ENCODE measurements at places on chromosomes 16 and 17.
A peak's percentile ranks its signal among the peaks of the same experiment; 100 is the strongest.

DNA sequence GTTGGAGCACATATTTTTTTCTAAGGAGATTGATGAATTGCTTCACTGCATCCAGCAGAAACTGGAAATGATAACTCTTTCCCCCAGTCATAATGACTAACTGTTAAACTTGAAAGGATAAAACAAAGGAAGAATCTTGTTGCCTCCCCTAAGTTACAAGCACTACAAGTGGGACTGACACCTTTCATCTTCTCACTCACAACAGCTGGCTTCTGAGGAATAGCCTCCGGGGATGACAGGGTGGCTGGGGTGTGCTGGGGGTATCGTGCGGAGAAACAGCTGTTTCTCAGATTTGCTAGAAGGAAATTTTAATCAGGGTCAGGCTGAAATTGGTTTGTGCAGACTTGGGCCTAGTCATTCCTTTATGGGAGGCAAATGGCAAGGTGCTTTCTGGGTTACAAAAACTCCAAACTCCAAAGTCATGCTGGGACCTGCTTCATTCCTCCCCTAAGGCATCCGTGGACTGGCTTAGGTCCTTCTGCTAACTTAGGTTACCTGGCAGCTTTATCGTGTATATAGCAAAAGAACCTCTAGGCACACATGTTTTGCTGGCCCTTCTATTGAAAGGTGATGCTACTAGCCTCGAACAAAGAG lies 557.2 kb downstream of the TOX3 start:
- DNase-seq, result no peak

DNA sequence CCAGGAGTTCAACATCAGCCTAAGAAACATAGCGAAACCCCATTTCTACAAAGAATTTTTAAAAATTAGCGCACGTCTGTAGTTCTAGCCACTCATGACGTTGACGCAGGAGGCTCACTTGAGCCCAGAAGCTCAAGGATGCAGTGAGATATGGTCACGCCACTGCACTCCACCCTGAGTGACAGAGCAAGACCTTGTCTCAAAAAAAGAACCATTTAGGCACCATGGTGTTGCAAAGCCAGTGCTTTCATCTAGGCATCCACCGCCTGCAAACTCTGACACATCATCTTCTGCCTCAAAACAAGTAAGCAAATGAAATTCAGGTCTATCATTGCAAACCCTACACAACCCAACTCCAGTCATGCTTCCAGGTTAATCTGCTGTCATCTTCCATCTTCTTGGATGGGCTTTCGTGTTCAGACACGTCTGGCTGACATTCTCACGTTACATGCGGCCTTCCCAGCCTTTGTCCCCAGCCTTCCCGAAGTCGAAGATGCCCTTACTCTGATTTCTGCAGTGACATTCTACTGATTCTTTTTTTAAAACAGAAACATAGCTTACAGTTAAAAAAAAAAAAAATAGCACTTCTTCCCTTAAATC lies 8.9 kb downstream of the ANKRD11 start:
- DNase-seq, result no peak

- no peak for DNase-seq
Measured at GRCh38 chr16:4101421-4102219, 14.6 kb downstream of the ADCY9 start.

DNA sequence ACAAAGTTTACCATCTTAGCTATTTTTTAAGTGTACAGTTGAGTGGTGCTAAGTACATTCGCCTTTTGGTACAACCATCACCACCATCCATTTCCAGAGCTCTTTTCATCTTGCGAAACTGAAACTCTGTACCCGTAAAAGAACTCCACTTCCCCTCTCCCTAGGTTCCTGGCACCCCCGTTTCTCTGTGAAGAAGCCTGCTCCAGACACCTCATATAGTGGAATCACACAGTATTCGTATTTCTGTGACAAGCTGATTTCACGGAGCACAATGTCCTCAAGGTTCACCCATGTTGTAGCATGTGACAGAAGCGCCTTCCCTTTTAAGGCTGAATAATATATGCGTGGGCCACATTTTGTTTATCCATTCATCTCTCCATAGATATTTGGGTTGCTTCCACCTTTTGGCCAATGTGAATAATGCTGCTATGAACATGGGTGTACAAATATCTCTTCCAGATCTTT lies 54.2 kb upstream of the MAP3K14 start:
- no peak for DNase-seq

- no peak for DNase-seq
Measured at GRCh38 chr17:7262192-7262934, at the start of gene CLDN7. Gene CLDN7, minus strand, starts transcription at chr17:7262478. Its CDS starts 435 bp downstream, at chr17:7262043.

DNA sequence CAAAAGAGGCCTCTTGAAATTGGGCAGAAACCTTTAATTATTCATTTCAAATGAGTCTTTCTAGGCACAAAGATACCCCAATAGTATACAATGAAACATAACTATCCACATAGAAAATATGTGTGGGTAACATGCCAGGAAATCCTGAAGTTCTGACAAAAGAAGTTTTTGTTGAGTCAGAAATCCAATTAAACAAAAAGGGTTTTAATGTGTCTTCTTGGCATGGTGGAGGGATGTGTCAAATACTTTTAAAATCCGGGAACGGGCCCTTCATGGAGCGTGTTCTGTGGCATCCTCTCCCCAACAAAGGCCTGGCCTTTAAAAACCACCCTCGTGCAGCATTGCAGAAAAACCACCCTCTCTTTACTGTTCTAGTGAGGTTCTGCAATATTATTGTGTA lies 14.2 kb downstream of the CDRT4 start:
- no peak for DNase-seq

DNA sequence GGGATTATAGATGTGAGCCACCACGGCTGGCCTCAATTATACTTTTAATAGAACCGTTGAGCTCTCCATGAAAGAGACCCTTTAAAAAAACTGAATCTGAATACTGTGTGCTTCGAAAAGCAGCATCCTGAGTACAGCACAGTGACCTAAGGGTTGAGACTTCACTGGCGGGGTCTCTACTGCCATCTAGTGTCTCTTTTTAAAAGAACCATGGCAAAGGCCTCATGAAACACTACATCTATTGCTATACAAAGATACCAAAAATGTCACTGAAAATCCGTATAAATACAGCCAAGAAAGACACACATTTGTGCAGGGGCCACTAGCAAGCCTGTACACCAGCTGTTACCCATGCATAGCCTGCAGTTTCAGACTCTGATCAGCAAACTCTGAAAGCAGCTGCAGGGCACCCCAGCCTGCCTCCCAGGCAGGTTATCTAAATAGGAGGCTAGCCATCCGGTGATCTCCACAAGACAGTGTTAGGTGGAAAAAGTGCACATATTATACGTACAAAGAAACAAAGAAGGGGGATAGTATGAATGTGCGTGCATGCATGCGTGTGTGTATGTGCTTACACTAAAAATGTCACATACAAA lies 35.3 kb downstream of the NPLOC4 start:
- DNase-seq, result peak; percentile 11

DNA sequence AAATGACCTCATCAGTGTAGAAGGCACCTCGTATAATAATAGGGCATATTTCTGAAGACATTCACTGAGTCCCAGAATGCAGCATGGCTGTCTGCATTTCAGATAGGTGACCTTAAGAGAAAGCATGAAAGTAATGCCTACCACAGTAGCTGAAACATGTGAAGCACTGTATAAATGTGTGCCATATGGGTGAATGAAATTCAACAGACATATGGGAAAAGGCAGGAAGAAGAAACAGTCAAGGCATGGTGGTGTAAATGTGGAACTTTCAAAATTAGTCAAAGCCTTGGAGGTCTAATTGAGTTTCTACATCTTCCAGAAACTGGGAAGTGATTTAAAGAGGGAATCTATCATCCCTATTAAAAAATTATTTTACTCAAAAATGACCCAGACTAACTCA lies 698.2 kb upstream of the GOT2 start:
- no peak for DNase-seq

DNA sequence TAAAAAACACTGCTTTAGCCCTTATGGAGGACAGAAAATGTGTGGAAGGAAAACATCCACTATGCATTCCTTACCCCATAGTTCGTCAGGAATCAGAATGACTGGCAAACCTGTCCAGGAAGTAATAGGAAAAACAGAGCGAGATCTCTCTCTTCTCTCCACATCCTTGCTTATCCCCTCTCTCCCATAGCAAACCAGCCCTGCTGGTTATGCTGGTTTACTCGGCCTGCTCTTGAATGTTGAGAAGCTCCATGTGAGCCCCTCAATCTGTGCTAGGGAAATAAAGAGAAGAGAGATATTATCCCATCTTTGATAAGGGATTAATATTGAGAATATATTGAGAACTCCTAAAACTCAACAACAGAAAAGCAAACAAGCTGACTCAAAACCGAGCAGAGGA lies 402.8 kb upstream of the RBFOX1 start:
- no peak for DNase-seq

DNA sequence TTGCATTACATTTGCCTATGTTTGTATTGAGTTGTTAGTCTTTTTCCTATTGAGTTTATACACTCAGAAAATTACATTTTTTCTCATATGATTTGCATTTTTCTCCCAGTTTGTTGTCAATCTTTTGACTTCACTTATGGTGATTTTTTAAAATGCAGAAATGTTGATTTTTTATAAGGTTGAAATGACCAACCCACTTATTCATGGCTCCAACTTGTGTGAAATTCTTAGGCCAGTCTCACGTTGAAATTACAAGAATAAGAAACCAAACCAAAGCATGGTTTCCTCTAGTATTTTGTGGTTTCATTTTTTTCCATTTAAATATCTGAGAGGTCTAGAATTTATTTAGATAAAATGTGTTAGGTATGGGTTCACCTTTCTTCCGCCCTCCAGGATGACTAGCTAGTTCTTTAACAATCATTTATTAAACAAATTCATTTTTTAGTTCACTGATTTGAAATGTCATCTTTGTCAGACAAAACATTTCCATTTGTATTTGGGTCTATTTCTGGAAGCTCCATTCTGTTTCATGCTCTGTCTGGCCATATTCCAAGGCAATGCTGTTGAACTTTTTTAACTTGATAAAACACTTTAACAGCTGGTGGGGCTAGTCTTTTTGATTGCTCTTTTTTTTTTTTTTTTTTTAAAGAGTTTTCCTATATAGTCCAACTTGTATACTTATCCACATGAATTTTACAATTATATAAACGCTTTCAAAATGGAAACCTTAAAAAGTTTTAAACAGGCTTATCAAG lies 40.0 kb downstream of the FAM20A start:
- DNase-seq, result no peak

GRCh38 chr17:32502710-32503109 lies 15.9 kb downstream of the CDK5R1 start:
- DNase-seq, result no peak

DNA sequence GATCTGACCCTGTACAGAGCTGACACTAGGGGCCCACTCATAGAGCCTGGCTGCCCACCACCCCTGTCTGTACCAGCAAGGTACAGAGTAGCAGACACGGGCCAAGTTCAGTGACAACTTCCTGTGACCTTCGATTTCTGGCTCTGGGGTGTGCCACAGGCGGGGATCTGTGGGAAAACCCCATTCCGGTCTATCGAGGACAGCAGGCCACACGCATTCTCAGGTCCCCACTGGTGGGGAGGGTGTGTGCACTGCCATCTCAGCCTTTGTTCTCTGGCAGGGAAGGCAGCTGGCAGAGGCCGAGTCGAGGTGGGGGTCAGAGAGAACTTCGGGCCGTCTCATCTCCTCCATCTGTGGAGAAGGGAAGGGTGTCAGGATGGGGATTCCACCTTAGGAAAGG lies 10.0 kb downstream of the NLE1 start:
- DNase-seq, result no peak

GRCh38 chr17:15240644-15241043 lies 24.5 kb downstream of the PMP22 start:
- DNase-seq, result no peak

GRCh38 chr17:30388321-30389179 lies 9.8 kb downstream of the CPD start:
- no peak for DNase-seq

GRCh38 chr16:75527825-75528299 lies 8.0 kb downstream of the CHST5 start:
- DNase-seq, result no peak

DNA sequence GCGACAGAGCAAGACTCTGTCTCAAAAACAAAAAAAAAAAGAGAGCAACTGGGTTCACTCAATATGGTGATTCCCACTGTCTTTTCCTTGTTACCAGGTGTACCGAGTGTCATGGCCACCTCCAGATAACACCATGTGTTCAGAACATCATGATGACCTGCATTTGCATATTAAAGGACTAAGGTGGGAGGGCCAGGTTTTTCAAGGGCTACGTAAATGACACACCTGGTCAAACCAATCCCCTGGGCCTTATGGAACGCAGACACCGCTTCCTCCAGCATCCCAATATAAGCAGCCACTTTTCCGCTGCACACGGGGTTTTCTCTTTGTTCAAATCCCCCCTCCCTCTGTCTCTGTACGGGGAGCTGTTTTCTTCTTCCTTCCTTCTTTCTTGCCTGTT lies 29.3 kb downstream of the WSCD1 start:
- no peak for DNase-seq

GRCh38 chr17:32516450-32516849 lies 29.7 kb downstream of the CDK5R1 start:
- DNase-seq, result no peak

- no peak for DNase-seq
Measured at GRCh38 chr17:6668727-6669425, 17.3 kb downstream of the C17orf100 start.

GRCh38 chr16:65672960-65673359 lies 551.1 kb upstream of the CDH11 start:
- DNase-seq, result no peak

- DNase-seq, result no peak
Measured at GRCh38 chr17:43713494-43714162, 45.0 kb downstream of the SOST start.

- DNase-seq, result no peak
Measured at GRCh38 chr16:88390735-88391134, 8.0 kb downstream of the ZNF469 start.

DNA sequence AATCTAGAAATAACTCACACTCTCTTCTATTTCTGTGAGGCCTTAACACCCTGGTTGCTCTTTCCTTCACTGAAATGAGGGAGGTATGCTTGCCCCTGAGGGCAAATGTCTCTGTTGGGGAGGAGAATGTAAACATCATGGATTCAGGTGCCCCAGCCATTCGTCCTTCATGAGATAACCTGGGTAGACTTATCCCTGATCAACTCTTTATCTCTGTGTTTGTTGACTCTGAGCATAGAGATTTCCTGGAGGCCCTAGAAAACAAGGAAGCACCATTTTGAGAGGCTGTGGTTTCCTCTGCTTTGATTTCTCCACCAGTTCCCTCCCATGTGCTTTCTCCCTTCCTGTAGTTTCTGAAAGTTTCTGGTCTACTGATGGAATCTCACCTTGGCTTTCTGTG lies 77.3 kb downstream of the PHKB start:
- no peak for DNase-seq

DNA sequence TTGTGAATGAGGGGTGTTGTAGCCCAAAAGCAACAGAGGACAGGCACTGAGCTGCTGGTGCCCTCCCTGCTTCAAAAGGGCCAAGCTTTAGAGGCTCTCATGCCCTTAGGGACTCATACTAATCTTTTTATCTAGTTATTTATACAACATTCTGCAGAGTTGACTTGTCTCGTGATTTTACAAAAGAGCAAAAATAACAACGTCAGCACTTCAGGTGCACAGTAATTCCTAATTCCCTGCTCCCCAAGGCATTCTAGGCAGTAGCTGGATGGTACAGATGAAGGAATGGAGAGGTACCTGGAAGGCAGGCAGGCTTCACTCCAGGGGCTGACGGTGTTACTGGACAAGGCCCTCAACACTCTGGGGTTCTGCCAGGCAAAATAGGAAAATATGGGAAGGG lies 406.7 kb upstream of the CCL2 start:
- DNase-seq, result no peak
